ENCODE measurements at places on chromosomes 13 and 19.

GRCh38 chr13:53206455-53206854, 177.8 kb downstream of the OLFM4 start:
- no peak for DNase-seq

DNA sequence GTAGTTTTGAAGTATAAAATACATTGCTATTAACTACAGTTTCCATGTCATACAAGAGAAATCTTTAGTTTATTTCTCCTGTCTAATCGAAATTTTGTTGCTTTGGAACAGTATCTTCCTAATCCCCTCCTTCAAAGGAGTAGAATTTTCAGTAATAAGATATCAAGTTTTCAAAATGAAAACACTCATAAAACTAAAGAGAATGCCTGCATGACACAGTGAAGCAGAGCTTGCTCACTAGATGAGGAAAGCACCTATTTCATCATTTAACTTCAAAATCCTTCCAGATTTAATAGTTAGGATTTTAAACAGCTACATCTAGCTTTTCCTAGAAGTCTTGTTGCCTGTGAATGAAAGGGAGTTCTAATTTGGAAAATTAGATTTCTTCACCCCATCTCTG, 80.8 kb downstream of the TNFSF11 start:
- no peak for DNase-seq

DNA sequence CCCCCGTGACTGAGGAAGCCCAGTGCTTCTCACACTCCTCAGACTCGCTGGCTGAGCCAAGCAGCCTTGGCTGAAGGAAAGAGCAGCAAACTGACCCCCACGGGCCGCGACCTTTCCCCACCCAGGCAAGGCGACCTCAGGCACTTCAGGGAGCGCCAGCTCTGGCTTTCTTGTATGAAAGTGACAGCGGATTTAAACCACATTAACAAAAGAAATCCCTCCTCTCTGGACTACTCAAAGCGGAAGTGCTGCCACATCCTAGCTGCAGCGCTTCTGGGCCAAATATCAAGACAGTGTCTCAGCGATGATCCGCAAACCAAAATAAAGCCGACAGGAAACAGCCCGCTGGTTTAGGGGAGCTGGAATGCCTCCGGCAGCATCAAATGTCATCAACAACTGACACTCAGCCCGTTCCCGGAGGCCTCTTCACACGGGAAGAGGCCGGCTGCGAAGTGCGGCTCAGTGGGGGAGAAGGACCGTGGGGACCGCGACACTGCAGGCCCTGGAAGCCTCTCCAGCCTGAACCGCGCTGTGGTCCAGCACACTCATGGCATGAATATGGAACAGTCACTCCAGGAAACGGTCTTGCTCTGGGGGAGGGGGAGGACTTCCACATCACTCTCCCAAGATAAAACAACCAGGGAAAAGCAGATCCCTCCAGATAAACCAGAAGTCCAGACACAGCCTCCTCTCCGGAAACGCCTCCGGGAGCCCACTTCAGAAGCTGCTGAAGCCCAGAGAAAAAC, 1.4 kb downstream of the RASA3 start:
- DNase-seq, result no peak

GRCh38 chr13:30892966-30893365, 13.1 kb upstream of the MEDAG start:
- no peak for DNase-seq

- no peak for DNase-seq
Observed at GRCh38 chr13:98309569-98310335, 132.7 kb upstream of the RNF113B start.

DNA sequence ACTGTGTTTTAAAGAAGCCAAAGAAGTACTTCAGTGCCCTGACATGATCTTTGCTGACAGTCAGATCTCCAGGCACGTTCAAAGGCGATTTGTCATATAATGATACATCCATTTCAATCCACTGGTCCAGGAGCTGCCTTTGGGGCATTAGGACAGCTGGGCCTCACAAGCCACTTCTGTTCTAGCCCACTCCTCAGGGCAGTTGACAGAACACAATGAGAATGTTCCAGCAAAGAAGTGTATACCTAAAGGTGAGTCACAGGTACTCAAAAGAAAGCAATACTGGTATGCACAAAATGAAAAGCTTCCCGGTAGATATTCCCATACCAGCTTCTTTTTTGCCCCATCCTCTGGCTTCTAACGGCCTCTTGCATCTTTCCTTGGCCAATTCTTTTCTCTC, 12.5 kb upstream of the MAP3K10 start:
- no peak for DNase-seq

Data from NCI-H446 treated with DMSO at 0.1 percent for 48 hours (cell line).